ENCODE measurements at places on chromosomes 5 and 9.

- no peak for DNase-seq
These were observed 70.5 kb downstream of the ADAMTSL1 start for GRCh38 chr9:18544456-18544855.

- no peak for DNase-seq
These were observed 77.3 kb downstream of the UBE2QL1 start for GRCh38 chr5:6525910-6526309.

DNA sequence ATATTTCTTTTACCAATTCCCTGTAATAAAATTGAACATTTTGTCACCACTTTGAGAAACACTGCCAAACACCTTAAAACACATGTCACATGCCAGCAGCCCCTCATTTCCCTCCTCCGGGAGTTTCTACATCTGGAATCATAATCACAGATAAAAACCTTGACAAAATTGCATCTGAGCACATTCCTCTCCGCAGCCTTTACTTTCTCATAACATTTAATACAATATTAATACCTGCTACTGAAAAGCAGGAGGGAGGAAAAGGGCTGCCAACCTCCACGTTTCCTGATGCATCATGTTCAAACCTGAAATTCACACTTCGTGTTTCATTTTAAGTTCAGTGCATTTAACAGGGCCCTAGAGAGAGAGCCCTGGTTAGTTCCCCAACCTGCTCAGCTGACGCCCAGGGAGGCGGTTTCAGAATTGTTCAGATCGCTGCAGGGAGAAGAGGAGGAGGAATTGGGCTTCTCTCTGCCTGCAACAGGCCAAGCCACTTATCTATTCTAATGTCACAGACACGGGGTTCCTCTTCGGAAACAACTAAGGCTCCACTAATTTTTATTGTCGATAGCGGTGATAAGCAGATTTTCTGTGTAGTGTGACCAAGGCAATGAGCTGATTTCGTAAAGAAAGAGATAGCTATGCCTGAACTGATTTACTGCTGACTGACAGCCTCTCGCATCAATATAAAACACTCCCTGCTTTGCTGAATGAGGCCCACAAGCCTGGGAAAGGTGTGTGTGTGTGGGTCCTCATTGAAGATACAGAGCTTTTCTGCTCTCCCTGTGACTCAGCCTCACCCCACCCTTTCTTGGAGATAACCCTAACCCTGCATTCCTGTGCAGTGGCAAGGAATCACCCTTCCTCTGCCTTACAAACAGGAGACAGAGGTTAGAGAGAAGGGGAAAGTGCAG, 4.9 kb upstream of the LHX2 start:
- no peak for DNase-seq

- no peak for DNase-seq
These were observed 586.4 kb downstream of the TAF11L14 start for GRCh38 chr5:18220631-18221030.

- DNase-seq: no peak
These were observed 911 bp upstream of the PIK3R1 start for GRCh38 chr5:68214482-68215207.

- no peak for DNase-seq
These were observed 31.6 kb downstream of the NSUN2 start for GRCh38 chr5:6601271-6601670.

DNA sequence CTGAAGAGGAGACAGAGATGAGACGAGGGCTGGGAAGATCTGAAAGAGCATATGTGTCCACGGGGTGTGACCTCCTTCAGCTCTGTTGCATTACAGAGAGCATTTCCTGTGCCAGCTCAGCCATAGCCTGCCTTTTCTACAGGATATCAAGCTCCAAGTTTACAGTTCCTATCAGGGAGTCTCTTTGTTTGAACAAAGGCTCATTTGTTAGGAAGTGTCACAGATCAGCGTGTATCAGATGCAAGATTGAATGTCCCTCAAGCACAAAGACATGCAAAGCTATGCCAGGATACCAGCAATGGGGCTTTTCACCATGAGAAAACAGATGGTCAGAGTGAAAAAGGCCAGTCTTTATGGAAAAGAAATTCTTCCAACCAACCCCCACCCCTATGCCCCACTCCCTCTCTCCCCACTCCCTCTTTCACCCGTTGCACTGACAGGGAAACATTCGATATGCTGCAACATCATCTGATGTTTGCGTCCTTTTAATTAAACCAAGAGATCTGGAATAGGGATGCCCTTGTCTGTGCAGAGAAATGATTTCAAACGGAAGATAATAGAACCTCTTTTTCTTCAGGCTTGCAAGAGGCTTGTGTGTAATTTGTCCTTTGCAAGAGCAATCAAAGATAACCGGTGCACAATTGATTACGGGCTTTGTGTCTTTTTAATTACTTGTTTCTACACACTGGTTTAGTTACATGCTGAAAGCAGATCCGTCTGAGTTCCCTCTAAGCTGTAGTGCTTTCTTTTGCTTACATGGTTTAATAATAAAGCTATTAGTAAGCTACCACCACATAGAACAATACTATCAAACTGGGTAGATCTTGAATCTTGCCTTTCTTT, 263.1 kb upstream of the RGMB start:
- DNase-seq: peak; percentile 60

DNA sequence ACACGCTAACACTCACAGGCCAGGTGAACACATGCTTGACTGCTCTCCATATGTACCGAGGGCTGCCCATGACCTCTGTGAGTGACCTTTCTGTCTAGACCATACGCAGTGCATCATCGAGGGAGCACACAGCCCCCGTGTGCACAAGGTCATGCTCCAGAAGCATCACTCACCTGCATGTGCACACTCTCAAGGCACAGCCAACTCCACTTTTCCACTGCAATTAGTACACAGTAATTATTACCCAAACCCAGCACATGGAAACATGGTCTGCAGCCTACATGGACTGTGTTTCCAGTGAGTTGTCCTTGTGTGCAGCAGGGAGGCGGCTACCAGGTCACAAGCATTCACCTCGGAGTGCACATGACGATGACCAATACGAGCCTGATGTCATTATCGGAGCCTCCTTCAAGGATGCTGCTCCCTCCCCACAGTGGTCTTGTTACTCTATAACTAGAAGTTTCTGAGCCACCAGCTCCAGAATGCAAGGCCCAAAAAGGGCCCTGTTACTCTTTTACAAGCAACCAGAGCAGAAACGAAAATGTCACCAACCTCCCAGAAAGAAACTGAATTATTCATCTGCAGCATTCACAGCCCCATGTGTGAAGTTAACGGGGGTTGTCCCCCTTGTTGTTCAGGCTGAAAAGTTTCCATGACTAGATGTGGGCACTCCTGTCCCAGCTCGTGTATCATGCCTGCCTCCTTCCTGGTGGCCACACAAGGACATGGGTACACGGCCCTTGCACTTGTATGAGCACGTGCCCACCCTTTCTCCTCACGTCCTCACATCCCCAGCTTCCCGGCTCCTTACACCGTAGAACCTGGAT, 31.2 kb downstream of the SEMA4D start:
- no peak for DNase-seq
